SJCRH30 (cell line): ENCODE measurements at places on chromosomes 11 and 22. TPM values are rescaled to one million over a fixed set of nuclear protein-coding genes. Genes with fewer than 3 reads are reported as not detected.

YPEL4 gene
- 0.04 TPM in 1 of 2 replicates, not detected in the other for total RNA-seq

PAX6 gene
- 6.6 and 9.3 TPM in 2 replicates for total RNA-seq

DNA sequence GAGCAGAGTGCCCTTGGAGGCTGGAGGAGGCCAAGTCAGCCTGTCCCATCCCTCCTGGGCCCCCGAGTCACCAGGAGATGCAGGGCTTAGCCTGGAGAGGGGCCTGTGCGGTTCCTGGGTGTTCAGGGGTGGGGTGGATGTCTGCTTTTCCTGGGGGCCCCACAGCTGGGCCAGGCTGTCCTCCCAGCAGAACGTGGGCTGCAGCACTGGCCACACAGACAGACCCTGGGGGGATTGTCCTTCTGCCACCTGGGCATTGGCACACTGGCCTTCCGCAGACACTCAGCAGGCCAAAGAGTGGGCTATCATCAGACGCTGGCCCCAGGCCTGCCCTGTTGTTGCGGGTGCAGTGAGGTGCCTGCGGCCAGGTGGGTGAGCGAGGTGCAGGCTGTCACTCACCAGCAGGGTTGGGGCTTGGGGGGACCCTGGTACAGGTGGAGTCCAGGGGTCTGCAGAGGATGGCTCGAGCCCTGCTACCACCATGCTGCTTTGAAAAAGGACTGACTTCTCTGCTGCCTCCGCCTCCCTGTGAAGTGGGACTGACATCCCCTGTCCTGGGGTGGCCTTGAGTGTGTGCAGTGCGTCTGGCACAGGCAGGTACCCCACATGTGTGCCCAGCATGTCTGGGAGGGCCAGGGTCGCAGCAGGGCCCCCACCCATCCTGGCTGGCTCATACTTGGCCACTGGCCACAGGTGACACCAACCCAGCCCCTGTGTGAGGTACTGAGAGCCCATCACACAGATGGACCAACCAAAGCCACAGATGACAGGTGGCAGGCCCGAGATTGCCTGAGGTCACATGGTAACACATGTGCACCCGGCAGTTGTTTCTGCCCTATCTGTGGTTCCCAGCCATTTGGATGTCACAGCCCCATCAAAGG is 39.0 kb upstream of the KCNQ1OT1 start:
- DNase-seq = no peak

DNA sequence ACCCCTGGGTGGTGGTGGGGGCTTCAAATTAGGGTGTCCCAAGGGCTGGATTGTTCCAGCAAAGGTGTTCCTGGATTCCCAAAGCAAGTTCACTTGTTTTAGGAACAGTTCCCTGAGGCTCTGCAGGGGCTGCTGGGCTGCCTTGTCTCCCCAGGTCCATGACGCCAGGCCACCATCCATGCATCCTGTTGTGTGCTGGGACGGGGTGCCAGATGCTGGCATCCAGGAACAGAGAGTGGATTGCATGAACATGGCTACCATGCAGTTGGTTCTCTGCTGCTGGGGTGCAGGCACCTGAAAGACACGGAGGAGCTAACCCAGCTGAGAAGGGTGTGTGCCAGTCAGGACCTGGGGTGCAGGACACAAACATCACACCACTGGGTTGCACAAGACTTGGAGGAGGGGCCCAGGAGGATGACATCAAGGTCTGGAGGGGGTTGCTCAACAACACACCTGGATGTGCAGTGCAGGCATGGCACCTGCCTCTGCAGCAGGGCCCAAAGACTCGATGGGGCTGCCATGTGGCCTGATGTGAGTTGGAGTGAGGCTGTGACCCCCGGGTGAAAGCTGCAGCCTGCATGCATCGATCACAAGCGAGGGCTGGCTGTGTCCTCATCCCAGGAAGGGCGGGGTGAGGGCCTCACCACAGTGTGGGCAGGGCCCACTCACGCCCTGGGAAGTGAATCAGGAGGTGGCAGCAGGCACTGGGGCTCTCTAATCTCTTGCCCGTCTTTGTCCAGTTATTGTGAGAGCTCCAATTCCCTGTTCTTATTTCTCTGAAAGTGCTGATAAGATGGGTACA is 74.0 kb upstream of the CLDN5 start:
- DNase-seq = no peak

DNA sequence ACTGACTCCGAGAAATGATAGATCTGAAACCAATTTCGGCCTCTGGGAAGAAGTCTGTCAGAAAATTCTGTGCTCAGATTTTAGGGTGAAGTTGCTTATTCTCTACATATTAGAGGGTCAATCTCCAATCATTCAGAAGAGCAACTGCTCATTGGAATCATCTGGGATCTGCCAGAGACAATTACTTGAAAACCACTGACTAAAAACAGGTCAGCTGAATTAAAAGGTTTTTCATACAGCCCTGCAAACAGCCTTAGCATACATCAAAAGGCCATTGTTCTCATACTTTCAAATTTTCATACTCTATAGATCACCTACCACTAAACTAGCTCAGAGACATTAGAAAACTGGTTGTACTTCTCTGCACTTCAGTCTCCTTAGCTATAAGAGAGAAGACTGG is 289.7 kb upstream of the PITPNB start:
- no peak for DNase-seq
